HS-27A (cell line): ENCODE measurements at places on chromosomes 12 and 14.

- DNase-seq = no peak
These were observed 284.7 kb upstream of the PWP1 start for GRCh38 chr12:107400686-107401447.

- DNase-seq = no peak
These were observed 42.3 kb downstream of the FBXO34 start for GRCh38 chr14:55313480-55313879.

DNA sequence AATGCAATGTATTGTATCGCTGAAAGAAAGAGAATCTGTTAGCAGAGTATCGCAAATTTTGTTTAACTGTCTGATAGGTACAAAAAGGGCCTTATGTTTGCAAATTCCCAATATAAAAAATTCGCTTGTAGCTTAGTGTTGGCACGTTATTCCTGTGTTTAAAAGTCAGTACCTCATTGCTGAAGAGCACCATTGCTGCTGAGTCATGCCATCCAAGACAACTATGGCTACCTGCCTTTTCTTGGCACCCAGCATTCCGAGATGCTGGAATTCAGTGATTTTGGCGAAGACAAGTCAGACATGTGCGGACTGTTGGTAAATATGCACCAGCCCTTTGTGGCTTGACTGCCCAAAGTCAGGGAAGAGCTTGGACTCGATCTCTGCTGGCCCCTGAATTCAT lies 149.5 kb upstream of the EEA1 start:
- no peak for DNase-seq

- DNase-seq = peak; percentile 40
These were observed 138.8 kb upstream of the HMGA2 start for GRCh38 chr12:65685514-65685913.

- no peak for DNase-seq
These were observed 27.4 kb upstream of the KLRB1 start for GRCh38 chr12:9634969-9635754.

DNA sequence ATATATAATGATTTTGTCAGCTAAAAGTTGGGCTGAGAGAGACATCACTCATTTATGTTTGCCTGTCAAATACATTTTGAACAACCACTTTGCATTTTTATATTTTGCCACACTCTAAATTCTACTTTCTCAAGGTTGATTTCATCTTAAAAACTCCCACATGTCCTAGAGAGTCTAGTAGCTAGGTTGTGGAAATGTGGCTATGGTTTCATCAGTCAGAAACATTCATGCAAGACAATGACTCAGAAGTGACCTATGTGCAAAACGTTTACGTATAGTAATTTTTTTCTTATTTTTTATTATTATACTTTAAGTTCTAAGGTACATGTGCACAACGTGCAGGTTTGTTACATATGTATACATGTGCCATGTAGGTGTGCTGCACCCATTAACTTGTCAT lies 27.4 kb upstream of the PRKD1 start:
- no peak for DNase-seq

DNA sequence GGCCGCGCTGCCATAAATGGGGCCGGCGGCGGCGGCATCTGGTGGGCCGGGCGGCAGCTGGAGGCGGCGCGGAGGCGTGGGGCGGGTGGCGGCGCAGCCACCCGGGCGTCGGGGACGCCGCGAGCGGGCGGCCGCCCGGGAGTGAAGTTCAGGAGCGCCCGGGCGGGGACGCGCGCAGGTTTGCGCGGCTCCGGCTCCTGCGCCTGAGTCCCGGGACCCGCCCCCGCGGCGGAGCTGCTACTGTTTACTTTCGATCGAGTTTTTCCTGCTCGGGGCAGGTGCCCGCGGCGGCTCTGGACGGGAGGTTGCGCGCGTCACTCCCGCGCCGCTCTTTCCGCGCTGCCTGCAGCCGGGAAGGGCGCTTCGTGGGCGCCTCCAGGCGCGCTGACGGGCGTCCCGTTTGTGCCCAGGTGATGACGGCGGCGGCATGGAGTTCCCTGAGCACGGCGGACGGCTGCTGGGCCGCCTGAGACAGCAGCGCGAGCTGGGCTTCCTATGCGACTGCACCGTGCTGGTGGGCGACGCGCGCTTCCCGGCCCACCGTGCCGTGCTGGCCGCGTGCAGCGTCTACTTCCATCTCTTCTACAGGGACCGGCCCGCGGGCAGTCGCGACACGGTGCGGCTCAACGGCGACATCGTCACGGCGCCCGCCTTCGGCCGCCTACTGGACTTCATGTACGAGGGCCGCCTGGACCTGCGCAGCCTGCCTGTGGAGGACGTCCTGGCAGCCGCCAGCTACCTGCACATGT lies at the start of gene ZBTB42:
Gene ZBTB42, plus strand, starts transcription at position 331 of the 749 bp plus-strand sequence. Its CDS starts 97 bp downstream, at position 428.
- no peak for DNase-seq

DNA sequence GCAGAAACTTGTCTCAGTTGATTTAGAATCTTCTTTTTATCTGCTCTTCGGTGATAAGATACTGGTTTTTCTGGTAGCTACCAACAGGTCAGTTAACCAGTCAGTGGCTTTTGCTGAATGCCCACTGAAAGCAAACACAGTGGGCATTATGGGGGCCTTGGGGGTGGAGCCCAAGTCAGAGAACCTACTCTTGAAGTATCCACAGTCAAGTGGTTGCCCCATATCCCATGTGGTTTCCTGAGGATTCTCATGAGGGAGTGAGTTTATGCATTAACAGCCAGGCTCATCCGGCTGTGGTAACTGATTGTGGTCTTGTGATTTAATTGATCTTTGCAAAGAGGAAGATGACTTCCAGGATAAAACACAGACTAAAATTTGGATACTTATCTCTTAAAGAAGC lies 83.7 kb downstream of the ST8SIA1 start:
- no peak for DNase-seq

DNA sequence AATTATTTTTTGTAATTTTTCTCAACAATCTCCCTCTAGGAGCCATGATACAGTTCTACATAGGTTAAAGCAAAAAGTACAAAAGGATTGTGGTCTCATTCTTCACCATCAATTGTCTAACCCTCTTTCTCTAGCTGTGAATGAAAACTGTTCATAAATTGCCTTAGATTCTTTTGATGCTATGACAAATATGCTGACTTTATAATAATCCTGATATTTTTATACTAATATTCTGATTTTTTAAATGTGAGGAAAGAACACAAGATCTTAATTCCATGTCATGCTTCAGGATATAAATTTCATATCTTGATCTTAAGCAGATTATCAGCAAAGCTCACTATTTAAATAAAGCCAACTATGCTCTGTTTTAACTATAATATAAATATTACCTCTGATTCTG lies 75.4 kb downstream of the KIF21A start:
- no peak for DNase-seq

DNA sequence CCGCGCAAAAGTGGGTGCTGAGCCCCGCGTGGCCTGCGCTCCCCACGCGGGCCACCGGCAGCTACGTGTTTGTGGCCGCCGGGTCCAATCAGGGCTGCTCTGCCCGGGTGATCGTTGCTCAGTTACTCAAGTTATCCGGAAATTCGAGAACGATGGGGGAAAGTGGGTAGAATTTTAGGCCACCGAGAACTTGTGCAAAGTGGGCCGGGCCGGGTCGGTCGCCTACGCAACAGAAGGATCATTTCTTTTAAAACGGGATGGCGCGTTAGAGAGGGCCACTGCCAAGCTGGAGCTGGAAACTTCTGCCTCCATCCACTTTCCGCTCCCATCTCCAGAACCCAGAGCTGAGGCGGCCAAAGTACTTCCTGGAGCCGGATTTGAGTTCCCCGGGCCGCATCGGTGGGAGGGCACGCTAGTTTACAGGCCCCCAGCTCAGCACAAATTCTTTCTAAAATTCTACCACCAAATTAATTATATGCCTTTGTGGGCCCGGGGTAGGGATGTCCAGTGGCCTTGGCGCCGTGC lies 3.5 kb downstream of the RFX4 start:
- no peak for DNase-seq

- DNase-seq = peak; percentile 68
These were observed 72.4 kb upstream of the USP44 start for GRCh38 chr12:95623554-95624170.

DNA sequence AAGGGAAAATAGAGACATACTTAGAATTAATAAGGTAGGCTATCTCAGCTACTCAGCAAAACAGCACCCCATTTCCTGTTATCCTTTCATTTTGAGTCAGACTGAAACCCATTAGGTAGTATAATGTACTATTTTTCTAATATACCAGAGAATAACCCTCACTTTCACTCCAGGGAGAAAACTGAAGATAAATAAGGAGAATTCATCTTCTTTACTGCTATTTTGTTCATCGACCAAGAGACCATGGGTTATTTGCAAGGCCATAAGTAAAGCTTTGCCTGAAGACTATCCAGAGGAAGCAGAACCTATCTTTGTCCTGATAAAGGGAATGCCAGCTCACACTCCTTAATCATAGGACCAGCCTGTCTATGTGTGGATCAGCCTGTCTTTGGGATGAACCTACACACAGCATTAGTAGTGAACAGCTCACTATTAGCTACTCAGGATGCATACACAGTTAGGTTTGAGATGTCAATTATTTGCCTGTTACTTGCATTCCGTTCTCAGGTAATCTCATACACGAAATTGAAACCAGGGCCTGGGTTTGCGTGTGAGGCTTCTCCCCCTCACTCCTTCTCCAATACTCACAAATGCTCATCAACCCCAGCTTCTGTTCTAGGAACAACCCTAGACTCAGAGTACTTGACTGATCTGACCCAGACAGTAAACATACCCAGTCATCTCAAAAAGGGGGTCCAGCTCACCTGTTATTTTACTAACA lies 124.4 kb downstream of the DAD1 start:
- DNase-seq = no peak

DNA sequence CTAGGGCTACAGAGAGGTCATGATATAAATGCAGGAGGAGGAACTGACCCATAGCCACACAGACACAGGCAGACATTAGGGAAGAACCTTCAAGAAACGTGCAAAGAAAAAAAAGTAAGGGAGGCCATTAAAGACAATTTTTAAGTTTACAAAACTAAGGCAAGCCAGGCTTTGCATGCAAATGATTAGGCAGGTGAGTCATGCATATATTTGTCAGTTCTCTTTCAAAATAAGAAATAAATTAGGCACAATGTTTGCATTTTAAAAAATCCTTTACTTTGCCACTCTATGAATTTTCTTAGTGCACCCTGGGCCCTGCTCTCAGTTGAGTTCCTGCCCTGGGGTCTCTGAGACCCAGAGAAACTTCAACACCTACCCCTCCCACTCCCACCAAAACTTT lies 75.0 kb downstream of the PRMT8 start:
- DNase-seq = no peak

DNA sequence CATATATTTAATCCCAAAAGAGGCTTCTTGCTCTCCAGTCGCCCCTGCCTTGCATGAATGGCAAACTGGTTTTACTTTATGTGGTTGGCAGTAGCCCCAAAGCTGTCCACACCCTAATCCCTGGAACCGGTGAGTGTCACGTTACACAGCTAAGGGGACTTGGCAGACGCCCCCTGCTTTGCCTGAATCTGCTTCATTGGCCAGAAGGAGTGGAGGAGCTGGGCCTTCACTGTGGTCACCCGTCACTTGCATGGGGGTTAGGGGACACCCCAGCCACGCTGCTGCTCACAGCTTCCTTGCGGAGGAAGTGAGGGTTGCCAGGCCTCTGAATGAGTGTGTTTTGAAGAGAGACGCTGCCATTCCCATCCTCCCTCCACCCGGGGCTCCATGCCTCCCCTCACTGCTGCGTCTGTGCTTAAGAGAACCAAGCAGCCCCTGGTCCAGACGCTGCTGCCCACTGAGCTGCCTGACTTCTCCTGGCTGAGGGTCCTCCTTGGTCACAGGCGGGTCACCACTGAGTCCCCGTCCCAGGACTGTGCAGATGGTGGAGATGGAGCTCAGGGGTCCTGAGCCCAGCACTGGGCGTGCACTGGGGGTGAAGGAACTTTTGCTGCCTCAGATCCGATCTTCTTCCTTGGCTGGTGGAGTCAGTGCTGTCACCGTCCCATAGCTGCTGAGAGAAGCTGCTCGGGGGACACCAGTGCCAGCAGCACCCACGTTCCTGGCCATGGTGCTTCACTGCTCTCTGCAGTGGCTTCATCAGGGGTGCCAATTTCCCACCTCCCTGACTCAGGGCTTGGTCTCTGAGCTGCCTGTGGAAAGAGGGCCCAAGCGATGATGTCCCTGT lies 39.8 kb downstream of the GALNT9 start:
- no peak for DNase-seq

DNA sequence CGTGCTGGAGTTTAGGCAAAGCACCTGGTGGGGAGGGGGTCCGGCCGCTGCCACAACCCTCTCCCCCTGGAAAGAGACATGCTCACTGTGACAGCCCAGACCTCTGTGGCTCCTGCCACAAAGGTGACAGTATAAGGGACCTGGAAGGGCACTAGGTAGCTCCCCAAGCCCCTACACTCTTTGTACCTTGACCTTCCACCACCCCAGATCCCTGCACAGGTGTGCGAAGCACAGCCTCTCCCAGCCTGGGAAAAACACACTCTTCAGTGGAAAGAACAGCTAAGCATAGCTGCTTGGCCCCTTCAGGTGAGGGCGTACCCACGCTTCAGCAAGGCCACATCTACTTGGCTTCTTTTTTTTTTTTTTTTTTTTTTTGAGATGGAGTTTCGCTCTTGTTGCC lies 4.9 kb upstream of the PLA2G1B start:
- DNase-seq = no peak

GRCh38 chr14:71961972-71962371 lies 29.7 kb downstream of the RGS6 start:
- DNase-seq = no peak

DNA sequence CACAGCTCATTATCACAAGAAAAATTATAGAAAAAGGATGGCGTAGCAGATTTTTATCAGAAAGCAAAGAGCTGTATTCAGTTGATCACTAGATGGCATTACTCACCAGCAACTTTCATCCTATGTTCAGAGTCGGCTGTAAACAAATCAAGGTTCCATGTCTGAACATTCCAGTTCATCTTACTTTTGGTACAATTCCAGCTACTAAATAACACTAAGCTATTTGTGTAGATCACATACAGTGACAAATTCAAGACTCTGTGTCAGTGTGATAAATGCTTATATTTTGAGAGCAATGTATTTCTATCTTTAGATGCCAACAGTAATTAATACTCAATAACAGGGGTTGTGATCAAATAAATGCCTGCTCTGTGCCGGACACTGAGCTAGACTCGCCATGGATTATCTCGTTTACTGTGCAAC lies 30.1 kb downstream of the NRDE2 start:
- no peak for DNase-seq

DNA sequence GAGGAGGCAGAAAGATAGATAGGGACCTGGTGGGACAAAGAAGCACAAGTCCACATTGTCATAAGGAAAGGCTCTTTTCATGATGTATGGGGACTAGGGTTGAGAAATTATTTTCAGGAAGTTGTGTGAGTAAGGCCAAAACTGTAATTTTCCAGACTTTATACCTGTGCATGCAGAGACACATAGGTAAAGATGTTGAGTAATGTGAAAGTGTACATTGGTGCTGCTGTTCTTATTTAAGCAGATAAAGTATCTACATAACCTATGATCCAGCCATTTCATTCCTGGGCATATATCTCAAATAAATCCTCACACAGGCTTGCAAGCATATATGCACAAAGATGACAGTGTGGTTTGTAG lies 332.2 kb downstream of the DUSP6 start:
- DNase-seq = no peak

DNA sequence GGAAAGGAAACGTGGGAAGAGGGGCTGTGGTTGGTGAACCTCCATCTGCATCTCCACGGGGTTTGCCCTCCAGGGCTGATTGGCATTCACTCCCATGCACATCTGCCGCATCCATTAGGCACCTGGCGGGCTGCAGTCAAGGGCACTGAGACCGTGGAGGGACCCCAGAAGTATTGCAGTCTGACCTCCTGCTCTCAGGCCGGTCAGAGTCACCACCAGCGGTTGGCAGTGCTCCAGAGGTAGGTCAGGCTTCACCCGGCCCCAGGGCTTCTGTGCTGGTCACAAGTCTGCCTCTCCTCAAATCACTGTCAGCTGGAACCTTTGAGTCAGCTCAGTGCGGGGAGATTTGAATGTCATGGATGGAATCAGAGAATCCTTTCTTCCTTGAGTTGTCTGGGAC lies 132.3 kb downstream of the PAPOLA start:
- DNase-seq = no peak
